ENCODE measurements at places on chromosomes 7 and 10.

GRCh38 chr7:87354749-87355148 is 9.3 kb downstream of the CROT start:
- no peak for DNase-seq

DNA sequence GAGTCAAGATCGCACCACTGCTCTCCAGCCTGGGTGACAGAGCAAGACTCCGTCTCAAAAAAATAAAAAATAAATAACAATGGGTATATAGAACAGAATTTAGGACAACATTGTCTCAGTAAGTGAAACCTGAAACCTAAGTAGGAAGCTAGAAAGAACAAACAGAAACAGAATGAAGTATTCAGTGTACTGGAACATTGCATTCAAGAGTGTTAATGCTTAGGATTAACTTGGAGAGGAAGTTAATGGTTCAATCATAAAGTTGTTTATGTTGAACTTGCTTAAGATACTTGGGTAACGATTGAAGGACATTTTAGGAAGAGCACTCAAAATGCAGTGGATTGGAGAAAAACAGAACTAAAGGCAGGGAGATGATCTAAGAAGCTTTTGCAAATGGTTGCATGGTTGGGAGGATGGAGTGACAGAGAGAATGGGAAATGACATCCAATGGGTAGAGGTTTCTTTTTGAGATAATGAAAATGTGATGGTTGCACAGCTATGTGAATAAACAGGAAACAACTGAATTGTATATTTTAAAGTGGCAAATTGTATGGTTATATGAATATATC is 233.7 kb downstream of the ADK start:
- DNase-seq: no peak

GRCh38 chr7:77950548-77950947 is 152.0 kb downstream of the PHTF2 start:
- no peak for DNase-seq

DNA sequence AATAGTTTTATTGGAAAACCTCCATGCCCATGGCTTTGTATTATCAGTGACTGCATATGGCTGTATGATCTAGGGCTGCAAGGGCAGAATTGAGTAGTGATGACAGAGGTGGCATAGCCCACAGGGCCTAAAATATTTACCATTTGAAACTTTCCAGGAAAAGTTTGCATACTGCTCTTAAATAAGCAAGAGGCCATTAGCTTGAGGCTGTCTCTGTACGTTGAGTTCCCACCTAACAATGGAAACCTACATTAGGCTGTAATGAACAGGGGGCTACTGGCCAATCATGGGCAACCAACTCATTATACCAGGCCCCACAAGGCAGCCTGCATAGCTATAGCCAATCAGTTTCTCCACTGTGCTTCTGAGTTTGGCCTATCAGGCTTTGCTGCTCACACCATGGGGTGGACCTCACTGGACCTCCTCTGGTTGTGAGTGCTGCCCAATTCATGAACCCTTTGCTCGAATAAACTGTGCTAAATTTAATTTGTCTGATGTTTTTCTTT is 673 bp upstream of the ST8SIA6 start:
- DNase-seq: no peak
